ENCODE measurements at places on chromosomes 12 and 14. TPM values are rescaled to one million over a fixed set of nuclear protein-coding genes. Genes with fewer than 3 reads are reported as not detected.

The KLRK1 gene
- total RNA-seq: 0.59 TPM

The CELA1 gene
- not detected for total RNA-seq

- no peak overlapping the region for H3K27ac ChIP-seq
- DNase-seq: peak; percentile 25
- peaks cover 7% of the 10 kb centered on the region for H3K36me3 ChIP-seq
These were observed 86.0 kb upstream of the ATF1 start for GRCh38 chr12:50677858-50678257.

DNA sequence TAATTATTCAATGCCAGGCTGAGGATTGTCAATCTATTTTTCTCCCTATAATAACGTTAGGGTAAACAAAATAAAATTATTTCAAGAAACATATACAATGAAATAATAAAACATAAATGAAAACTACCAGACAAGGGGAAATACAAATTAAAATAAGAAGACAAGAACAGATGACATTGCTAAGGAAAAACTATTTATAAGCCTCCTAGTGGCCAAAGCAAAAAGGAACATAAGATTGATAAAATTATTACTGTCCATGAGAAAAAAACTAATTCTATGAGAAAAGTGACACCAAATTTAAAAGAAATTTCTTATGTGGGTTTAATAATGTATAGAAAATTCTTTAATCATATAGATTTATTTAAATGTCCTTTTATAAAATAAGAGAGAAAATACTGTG is 294.7 kb downstream of the TTC6 start:
- H3K27ac ChIP-seq: no peak overlapping the region
- H3K4me1 ChIP-seq: no peaks in the 10 kb centered on the region
- no peak for DNase-seq
- no peaks in the 10 kb centered on the region for H3K27me3 ChIP-seq

The GPD1 gene
- total RNA-seq: 67.7 TPM

DNA sequence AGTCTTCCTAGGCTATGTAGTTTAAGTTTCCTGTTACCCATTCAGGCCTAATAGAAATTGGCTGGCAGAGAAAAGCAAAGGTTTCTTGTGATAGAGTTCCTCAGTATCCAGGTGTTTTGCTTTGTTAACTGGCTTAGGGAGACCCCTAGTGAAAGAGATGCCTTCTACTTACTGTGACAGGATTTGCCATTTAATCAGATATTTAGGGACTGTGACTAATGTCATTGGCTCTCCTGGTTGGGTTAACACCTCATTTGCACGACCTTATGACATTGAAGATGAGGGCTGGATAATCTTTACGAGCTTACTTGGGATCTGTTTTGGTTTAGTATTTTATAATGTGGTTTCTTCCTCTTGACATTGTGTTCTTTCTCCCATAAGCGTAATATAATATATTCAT is 5.8 kb downstream of the MON2 start:
- H3K4me1 ChIP-seq: peaks cover 17% of the 10 kb centered on the region
- H3K27ac ChIP-seq: no peak overlapping the region
- H3K36me3 ChIP-seq: peaks cover 20% of the 10 kb centered on the region
- H3K27me3 ChIP-seq: no peaks in the 10 kb centered on the region
- H3K4me3 ChIP-seq: no peak overlapping the region

- H3K4me3 ChIP-seq: no peak overlapping the region
- H3K36me3 ChIP-seq: no peaks in the 10 kb centered on the region
- no peak overlapping the region for H3K27ac ChIP-seq
- no peaks in the 10 kb centered on the region for H3K27me3 ChIP-seq
- H3K4me1 ChIP-seq: peaks cover 9% of the 10 kb centered on the region
These were observed 58.0 kb upstream of the GSC start for GRCh38 chr14:94827711-94828447.

GRCh38 chr12:110269622-110270124 is 11.4 kb upstream of the ATP2A2 start:
- H3K4me1 ChIP-seq: peaks cover 31% of the 10 kb centered on the region
- no peak overlapping the region for H3K4me3 ChIP-seq
- no peaks in the 10 kb centered on the region for H3K27me3 ChIP-seq
- peak overlapping the region; percentile 63 for H3K27ac ChIP-seq
- no peaks in the 10 kb centered on the region for H3K36me3 ChIP-seq
- no peak for DNase-seq

The IKBIP gene
- 5.1 TPM for total RNA-seq

- DNase-seq: no peak
- no peaks in the 10 kb centered on the region for H3K36me3 ChIP-seq
- H3K27me3 ChIP-seq: no peaks in the 10 kb centered on the region
- no peak overlapping the region for H3K27ac ChIP-seq
- H3K4me3 ChIP-seq: no peak overlapping the region
- peaks cover 14% of the 10 kb centered on the region for H3K4me1 ChIP-seq
These were observed 54.4 kb upstream of the BICD1 start for GRCh38 chr12:32052212-32052713.

DNA sequence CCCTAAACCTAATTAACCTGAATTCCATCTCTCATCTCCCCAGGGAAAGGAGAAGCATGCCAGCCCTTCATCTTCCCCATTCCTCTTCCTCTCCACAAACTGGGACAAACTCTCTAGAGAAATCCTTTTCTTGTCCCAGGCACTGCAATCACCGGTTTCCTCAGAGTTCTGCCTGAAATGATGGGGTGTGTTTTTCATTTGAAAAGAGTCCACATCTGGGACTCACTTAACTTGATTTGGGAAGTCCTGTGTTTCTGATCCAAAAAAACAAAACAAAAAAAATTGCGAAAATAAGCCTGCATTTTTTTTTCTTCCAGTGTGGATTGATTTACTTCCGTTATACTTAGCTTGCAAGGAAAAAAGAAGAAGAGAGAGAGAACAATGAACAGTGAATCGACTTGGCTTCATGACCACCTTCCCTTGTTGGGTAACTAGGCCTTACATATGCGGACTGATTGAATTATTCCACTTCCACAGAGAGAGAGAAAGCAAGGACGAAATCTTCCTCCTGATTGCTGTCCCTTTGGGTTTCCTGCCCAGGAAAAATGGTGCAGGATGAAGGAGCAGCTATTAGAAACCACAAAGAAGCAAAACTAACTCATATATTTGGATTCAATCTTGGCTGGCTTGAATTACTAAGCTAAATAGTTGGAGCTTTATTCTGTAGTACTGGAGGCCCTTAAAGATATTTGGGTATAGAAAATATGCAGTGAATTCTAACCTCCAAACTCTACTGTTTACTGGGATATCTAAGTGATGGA is 506.2 kb upstream of the TBX3 start:
- DNase-seq: no peak
- H3K36me3 ChIP-seq: no peaks in the 10 kb centered on the region
- H3K27me3 ChIP-seq: no peaks in the 10 kb centered on the region
- no peaks in the 10 kb centered on the region for H3K4me1 ChIP-seq
- H3K27ac ChIP-seq: no peak overlapping the region
- no peak overlapping the region for H3K4me3 ChIP-seq

The KRT86 gene
- total RNA-seq: not detected

The EFCAB11 gene
- total RNA-seq: 3.3 TPM

The SPIC gene
- not detected for total RNA-seq

The SLC17A8 gene
- 0.17 TPM for total RNA-seq

GRCh38 chr14:95535226-95536021 is 574 bp downstream of the GLRX5 start:
- peak overlapping the region; percentile 98 for H3K4me3 ChIP-seq
- H3K27me3 ChIP-seq: no peaks in the 10 kb centered on the region
- peak overlapping the region; percentile 85 for H3K27ac ChIP-seq
- DNase-seq: no peak
- H3K36me3 ChIP-seq: no peaks in the 10 kb centered on the region
- H3K4me1 ChIP-seq: peaks cover 19% of the 10 kb centered on the region

DNA sequence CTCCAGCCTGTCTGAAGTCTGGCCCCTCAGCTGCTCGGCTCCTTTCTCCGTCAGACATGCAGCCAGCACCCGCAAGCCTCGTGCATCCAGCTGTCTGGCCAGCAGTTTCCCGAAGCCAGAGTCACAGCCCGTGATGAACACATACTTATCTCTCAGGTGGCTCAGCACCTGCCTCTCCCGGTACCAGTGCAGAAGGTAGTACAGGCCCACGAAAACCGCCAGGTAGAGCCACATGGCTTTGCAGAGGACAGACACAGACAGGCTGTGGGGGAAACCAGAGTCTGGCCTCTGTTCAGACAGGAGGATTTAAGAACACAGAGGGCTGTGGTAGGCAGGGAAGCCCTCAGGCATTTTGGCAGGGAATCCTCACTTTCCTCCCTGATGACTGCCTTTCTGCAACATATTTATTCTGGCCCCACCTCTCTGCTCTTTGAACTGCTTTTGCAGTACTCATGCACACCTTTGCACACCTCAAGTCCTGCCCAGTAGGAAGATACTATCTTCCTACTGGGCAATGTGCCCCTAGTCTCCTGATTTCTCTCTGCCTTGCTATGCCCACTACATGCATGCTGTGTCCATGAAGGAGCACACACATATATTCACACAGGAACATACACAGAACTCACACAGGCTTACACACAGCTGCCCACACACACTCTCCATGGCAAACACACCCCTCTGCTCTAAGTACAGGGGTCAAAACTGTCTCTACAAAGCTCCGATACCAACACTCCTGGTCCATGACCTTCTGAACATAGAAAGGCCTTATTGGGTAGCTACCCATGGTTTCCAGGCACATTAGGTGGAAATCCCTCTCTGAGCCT is at the start of gene RDH16:
Gene RDH16 (minus strand): TSS at position 380 of the 824 bp plus-strand sequence. CDS start 146 bp downstream, at position 234.
- H3K4me1 ChIP-seq: no peaks in the 10 kb centered on the region
- no peak within 1 kb of the TSS for H3K27ac ChIP-seq
- H3K36me3 ChIP-seq: no peaks in the 10 kb centered on the region
- no peak within 1 kb of the TSS for H3K4me3 ChIP-seq
- H3K27me3 ChIP-seq: no peaks in the 10 kb centered on the region

DNA sequence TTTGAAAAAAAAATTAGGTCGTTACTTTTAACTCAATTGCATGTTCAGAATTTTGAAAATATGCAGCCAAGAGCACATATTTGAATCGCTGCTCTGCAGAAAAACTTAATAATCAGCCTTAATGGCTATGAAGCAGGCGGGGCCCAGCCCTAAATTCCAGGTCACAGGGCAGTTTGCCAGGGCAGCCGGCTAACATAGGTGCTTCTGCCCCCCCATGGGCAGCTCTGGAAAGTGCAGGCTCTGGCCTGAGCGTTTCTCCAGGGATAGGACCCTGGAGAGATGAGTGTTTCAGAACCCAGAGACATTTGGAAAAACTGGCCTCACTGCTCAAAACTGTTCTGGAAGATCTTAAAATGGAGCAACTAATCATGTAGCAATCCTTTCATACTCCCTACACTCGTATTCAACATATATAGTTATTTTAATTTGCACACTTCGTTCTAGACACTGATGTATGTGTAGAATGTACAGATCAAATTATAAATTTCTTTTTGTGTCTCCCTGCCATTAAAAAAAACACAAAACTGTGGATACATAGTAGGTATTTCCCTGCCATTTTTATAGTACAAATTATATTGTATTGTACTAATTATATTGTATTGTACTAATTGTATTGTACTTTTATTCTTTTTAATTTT is 26.0 kb upstream of the PTGR2 start:
- DNase-seq: peak; percentile 92
- H3K4me3 ChIP-seq: no peak overlapping the region
- H3K36me3 ChIP-seq: no peaks in the 10 kb centered on the region
- no peaks in the 10 kb centered on the region for H3K27me3 ChIP-seq
- no peak overlapping the region for H3K27ac ChIP-seq
- H3K4me1 ChIP-seq: no peaks in the 10 kb centered on the region

The FGF23 gene
- total RNA-seq: not detected

The TCL1B gene
- not detected for total RNA-seq

GRCh38 chr12:124786061-124786964 is 77.4 kb downstream of the SCARB1 start:
- no peak overlapping the region for H3K27ac ChIP-seq
- peak overlapping the region; percentile 54 for H3K4me3 ChIP-seq
- H3K36me3 ChIP-seq: no peaks in the 10 kb centered on the region
- peak; percentile 78 for DNase-seq
- no peaks in the 10 kb centered on the region for H3K4me1 ChIP-seq

The BCAT1 gene
- total RNA-seq: 5.0 TPM

- H3K4me3 ChIP-seq: no peak overlapping the region
- no peak for DNase-seq
- H3K36me3 ChIP-seq: no peaks in the 10 kb centered on the region
- no peak overlapping the region for H3K27ac ChIP-seq
These were observed 31.3 kb downstream of the CYP46A1 start for GRCh38 chr14:99715266-99716000.

DNA sequence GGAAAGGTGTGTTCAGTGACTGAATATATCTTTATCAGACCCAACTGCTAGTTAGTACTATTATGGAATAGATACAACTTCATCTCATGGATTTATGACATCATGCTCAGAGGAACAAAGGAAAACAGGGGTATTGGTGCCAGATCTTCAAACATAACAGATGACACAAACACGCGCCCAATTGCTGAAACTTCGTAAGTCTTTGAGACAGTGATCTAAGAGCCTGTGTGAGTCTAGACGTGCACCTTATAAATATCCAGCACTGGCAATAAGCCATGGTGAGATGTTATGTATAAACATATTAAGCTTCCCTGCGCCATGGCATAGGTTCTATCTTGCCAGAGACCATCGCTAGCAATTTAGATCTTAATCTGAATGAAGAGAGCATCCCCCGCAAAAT is 42.2 kb upstream of the NR2C1 start:
- H3K27me3 ChIP-seq: no peaks in the 10 kb centered on the region
- H3K4me3 ChIP-seq: no peak overlapping the region
- peaks cover 10% of the 10 kb centered on the region for H3K4me1 ChIP-seq
- H3K27ac ChIP-seq: no peak overlapping the region

The RBM23 gene
- total RNA-seq: 34.0 TPM

DNA sequence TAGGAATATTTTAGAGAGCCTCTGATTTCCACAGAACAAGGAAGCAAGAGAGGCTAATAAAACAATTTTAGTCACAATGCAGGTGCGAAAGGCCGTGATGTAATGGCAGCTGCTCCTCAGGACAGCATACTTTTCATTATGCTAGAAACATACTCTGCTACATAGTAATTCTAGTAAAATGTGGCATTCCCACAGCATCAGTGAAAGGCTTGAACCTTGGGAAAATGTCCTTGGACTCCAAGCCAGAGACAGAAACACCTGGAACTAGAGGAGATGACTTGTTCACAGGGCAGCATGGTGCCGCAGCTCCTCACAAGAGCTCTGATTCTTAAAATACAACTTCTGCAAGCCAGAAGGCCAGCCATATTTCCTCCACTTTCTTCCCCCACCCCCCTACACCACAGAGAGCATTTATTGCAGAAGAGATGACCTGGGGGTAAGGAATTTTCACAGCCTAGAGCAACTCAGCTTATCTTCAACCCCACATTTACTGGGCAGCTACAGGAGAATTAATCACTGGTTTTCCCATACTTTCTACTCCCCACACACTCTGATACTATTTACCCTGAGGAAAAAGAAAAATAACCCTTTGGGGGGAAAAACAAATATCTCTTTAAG is 15.8 kb downstream of the ABCC9 start:
- no peaks in the 10 kb centered on the region for H3K4me1 ChIP-seq
- H3K27me3 ChIP-seq: no peaks in the 10 kb centered on the region
- H3K36me3 ChIP-seq: peaks cover 3% of the 10 kb centered on the region
- no peak overlapping the region for H3K4me3 ChIP-seq
- no peak for DNase-seq

The XRCC3 gene
- 1.8 TPM for total RNA-seq
